Right lobe of liver (tissue), 6 donors: ENCODE measurements at places on chromosomes 4 and X.

DNA sequence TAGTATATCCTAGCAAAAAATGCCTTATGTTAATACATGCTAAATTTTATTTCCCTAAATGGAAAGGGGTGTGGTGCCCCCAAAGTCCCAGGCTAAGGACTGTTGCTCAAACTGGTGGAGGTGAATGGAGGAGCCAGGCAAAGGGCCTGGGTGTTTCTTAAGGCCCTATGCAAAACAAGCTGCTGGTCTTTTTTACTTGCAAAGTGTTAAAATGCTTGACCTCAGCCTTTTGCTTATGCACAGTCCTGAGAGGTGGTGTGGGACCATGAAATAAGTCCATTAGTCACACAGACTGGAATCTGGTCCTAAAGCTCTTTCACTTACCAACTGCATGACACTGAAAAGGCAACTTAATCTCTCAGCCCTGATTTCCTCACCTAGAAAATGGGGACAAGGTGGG lies 223.5 kb upstream of the MBNL3 start:
- DNase-seq, result no peak

- DNase-seq, result no peak
These were observed 9.5 kb downstream of the LGI2 start for GRCh38 chr4:25021216-25021615.

DNA sequence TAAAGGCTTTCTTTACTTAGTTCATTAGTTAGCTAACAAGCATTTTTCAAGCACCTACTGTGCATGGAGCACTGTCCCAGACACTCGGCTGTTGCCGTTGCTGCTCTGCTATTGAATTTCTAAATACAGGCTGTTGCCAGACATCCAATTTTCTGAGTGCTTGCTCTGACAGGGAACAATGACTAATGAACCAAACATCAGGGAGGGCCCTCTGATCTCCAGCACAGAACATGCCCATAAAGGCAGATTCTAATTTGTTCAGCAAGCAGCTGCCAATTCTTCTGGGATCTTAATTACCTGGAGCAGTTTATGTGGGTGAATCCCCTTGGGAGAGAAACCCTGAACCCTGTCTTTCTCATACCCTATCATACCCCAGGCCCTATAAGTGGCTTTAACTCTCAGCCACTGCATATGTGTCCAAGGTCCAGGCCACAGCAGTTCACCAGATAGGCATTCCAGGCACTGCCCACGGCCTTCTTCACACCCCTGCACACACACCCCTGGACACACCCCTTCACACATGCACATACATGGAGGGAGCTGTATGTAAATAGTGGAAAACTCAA lies 27.9 kb downstream of the TSC22D3 start:
- no peak for DNase-seq

DNA sequence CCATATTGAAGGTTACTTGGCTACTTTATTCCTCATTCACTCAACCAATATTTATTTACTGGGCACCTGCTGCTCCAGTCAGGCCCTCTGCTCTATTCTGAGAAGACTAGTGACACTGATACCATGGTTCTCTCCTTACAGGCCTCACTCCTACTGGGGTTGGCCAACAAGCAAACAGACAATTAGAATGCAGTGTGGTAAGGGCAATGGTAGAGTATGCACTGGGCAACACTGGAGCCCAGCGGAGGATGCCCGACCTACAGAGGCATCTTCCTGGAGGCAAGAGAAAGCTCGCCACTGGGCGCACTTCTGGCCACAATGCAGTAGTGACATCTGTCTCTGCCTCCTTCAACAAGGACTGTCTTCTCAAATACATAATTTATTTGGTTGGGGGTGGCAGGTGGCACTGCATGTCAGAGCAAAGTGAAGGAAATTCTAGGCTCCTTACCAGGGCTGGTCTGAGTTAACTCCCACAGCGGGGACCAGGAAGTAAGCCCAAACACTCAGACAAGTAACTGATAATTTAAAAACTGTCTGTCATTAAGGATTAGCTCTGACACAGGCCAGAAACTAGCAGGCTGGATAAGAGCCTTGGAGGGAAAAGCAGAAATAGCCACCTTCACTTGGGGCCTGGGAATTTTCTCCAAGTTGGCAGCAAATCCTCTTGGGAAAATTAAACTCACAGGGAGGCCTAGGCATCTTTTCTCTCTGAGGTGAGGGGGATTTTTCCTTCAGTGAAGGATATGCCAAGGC lies 150.7 kb upstream of the EOLA2 start:
- DNase-seq, result no peak

DNA sequence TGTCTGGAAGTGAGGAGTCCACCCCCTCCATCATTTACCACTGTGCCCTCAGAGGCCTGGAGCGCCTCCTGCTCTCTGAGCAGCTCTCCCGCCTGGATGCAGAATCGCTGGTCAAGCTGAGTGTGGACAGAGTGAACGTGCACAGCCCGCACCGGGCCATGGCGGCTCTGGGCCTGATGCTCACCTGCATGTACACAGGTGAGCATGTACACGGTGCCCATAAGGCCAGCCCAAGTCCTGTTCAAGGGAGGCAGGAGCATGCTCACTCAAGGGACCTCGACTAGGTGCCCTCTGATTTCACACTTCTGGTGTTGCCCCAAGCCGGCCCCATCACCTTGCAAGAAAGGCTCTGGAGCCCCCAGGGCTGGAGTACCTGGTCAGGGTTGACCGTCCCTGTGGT lies 13.4 kb upstream of the MSANTD1 start:
- peak; percentile 48 for DNase-seq

- DNase-seq, result no peak
These were observed 7.0 kb downstream of the FGFRL1 start for GRCh38 chr4:1018147-1019020.

GRCh38 chr4:41325901-41326300 lies 69.2 kb downstream of the UCHL1 start:
- DNase-seq, result no peak

- DNase-seq, result no peak
These were observed 344.4 kb downstream of the UNC5C start for GRCh38 chr4:95204267-95204844.

DNA sequence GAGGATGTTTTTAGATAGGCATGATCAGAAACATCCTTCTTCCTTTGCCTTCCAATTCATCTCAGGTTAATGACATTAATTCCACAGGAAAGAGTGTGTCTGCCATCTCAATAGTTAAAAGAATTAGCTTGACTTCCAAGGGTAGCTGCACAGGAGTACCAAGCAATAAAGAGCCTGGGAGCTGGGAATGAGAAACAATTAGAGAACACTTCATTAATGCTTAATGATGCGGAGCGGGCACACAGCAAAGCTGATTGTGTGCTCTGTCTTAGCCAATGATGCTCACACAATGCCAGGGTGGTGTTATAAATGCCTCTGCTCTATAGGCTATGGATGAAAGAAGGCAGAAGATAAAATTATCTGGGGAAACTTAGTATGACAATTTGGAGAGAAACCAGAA lies 1052.5 kb upstream of the LCORL start:
- DNase-seq, result no peak

DNA sequence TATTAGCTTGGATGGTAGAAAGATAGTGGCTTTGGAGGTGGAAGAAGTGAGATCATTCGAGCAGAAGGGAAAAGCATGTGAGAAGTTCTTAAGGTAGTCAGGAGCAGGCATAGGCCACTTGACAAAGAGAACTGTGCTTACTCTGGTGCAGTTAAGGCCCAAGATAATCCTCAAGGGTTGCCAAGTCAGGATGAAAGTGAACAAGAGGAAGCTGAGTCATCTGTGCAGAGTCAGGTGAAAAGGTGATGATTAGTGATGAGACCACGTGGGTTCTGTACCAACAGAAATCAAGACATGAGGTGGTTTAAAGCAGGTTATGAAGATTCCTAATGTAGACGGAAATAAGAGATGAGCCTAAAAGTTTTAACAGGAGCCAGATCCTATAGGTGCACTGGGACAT lies 369.8 kb downstream of the DTHD1 start:
- no peak for DNase-seq

DNA sequence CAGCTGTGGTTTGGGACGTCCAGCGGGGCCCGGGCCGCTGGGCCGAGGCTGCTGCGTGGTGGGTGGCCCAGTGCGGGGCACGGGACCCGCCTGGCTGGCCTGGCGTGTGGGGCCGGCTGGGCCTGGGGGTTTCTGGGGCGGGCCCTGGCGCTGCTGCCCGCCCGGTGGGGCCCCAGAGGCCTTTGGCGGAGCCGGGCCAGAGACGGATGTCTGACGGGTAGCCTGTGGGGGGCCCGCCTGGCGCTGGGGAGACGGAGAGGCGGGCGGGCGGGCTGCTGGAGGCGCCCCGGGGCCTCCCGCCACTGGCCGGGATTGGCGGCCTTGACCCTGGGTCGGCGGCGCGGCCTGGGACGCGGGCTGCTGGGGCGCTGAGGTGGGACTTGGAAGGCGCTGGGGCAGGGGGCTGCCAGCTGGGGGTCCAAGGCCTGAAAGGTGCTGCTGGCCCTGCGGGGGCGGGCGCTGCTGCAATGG lies 8.1 kb upstream of the TIMP1 start:
- no peak for DNase-seq

DNA sequence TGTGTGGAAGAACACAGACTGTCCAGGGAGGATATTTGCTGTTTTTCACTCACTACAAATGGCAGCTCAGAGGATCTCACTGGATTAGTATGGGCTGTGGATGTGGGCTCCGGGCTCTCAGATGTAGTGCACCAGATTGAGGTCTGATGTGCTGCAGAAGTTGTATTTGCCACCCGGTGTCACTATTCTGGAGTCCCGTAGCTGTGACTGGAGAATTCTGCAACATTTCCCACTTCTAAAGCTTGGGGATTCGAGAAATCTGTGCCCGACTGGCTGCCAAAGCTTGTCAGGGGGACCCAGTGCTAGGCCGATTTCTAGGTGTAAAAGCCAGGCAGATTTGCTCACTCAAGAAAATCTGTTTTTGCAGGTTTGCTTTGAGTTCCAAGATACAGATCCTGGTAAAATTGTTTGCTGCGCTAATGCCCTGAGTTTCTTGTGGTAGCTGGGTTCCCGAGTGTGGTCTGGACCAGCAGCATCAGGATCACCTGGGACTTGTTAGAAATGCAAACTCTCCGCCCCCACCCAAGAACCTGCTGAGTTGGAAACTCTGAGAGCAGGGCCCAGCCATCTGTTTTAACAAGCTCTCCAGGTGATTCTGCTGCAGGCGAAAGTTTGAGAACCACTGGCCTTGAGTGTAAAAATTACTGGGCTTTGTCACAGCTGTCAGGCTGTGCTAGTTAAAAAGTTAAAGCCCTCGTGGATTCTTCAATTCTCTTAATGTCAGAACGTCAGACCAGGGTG lies 18.1 kb downstream of the KIT start:
- no peak for DNase-seq

DNA sequence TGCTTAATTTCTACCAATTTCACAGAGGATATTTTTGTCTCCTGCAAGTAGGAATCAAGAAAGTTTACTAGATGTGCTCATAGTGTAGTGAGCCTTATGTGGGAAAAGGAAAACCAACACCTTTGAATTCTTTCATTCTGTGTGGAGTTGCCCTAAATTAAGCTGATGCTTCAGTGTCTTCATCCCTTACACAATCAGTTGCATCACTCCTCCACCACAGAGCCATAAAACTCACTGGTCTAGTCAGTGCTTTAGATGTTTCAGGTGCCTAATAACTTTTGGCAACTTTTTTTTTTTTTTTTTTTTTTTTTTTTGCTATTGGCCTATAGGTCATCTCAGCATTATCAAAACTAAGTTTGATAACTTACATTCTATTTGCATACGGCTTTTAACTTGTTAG lies 41.5 kb downstream of the HHIP start:
- DNase-seq, result no peak

GRCh38 chr4:38292529-38292928 lies 332.3 kb downstream of the PTTG2 start:
- no peak for DNase-seq

GRCh38 chrX:137998619-137999018 lies 432.7 kb downstream of the ZIC3 start:
- DNase-seq, result no peak

GRCh38 chr4:8708401-8709021 lies 115.9 kb downstream of the CPZ start:
- DNase-seq, result peak; percentile 37
